CD4-positive, alpha-beta T cell (primary cell): ENCODE measurements at places on chromosomes 5 and 9.

DNA sequence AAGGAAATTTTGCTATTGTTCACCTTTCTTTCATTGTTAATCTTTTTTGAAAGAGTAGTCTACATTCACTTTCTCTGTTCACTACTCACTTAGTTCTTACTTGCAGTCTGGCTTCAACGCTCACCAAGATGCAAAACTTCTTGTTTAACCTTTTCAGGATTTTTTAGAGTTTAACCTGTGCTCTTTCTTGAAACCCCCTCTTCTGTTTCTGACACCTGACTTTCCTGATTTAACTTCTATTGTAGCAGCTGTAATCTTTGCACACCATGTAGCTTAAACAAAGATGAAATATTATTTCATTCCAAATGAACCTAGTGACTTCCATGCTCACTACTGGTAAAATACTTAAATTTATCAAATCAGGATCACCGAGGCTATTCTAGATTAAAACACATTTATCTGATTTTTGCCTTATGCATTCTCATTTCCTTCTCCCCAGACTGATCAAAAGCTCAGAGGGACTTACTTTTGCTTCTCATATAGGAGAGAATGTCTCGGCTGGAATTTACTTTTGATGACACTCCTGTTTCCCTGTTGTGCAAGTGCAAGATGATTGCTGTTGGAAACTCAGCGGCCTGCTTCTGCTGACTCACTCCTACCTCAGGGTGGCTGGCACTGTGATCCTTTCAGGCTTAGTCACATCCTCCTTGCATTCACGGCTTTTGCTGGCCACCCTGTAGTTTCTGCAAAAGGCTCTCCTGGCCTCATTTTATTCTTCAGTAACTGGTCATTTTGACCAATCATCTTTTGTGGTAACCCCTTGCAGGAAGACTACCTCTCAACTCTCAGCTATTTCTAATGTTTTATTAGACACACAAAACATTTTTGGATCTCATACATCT is 109.3 kb upstream of the IFNE start:
- DNase-seq = peak; percentile 46

GRCh38 chr9:135081731-135082130 is 5.7 kb upstream of the OLFM1 start:
- no peak for DNase-seq

- no peak for DNase-seq
Measured at GRCh38 chr5:73198833-73199592, 26.0 kb downstream of the TMEM174 start.

DNA sequence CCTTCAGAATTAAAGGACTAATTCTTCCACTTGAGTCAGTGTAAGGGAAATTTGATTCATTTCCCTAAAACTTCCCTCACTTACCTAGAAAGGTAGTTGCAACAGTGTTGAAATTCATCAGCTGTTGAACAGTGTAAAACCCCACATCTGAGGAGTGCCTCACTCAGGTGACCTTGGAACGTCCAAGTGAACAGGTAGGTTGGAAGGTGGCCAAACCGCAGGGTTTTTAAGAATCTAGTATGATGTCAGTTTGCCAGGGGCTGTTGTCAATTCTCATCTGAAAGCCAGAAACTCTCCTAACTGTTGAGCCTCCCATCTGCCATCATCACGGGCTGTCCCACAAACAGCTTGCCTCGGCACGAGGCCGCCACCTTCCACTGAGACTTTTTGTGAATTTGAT is 105.7 kb downstream of the TMEM174 start:
- DNase-seq = no peak

DNA sequence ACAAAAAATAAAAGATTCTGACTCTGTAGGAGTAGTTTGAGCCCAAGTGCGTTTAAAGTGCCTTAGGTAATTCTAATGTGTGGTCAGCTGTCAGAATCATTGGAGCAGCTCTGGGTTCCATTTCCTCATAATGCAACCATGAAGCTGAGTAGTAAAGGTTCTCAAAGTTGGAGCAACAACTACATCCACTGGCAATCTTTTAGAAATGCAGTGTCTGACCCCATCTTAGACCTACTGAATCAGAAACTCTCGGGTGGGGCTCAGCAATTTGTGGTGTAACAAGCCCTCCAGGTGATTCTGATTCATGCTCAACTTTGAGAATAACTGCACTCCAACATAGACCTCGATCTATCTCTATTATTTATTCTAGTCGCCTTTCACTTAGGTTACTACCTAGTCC is 7.6 kb upstream of the ALDH1A1 start:
- DNase-seq = no peak

DNA sequence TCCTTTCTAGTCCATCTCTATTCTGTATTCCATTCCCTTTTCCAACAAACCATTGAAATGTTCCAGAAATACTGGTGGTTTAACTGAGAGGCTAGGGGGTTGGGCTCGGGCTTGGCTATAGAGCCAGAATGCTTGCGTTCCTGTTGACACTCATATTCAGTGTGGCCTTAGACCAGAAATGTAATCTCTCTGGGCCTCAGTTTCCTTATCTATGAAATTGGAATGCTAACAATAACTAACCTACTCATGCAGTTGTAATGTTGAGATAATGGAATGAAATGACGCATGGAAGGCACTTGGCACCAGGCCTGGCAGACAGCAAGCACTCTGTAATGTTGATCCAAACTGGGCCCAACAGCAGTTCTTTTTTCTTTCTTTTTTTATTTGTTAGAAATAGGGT is 26.8 kb downstream of the JADE2 start:
- DNase-seq = no peak

DNA sequence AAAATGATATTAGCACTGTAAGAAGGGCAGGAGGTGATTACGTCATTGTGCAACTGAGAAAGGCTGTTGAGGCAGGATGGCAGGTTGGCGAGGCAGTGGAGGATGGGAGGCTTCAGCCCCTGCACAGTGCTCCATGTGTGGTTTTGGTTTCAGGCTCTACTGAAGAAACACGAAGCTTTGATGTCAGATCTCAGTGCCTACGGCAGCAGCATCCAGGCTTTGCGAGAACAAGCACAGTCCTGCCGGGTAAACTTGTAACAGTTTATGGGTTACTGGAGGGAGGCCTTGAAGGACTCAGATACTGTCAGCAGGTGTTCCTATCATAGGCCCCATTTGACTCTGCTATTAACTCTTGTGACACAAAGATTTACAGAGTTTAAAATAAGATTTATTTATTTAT is 35.1 kb downstream of the SPTAN1 start:
- peak; percentile 8 for DNase-seq

- DNase-seq = no peak
Measured at GRCh38 chr5:141597394-141597793, 21.4 kb downstream of the DIAPH1 start.

DNA sequence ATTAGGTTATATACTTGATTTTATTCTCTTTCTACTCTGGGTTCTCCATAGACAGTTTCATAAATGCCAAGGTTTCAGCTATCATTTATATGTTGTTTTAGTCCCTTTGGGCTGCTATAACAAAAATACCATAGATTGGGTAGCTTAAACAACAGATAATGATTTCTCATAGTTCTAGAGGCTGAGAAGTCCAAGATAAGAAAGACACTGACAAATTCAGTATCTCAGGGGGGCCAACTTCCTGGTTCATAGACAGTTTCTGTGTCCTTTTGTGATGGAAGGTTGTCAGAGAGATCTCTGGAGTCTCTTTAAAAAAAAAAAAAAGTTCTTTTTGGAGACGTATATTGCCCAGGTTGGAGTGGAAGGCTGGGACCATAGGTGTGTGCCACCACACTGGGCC is 113.3 kb downstream of the SCAMP1 start:
- DNase-seq = no peak

DNA sequence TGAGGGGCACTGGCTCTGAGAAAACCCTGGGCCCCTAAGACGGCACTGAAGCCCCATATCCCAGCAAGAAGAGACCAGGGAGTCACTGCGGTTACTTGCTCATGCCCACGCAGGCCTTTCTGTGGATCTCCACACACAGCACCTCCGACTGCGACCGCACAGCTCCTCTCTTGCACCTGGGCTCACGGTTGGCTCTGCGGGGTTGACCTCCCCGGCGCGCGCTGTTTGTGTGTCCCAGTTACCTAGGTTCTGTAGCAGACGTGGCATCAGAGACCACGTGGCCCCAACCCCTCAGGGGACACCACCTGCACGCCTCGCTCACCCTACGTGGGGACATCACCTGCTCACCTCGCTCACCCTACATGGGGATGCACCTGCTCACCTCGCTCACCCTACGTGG is 12.7 kb downstream of the LPCAT1 start:
- DNase-seq = no peak

GRCh38 chr5:176995896-176996767 is 10.4 kb downstream of the UIMC1 start:
- DNase-seq = no peak

GRCh38 chr9:23824830-23825591 is 1.0 kb downstream of the ELAVL2 start:
- DNase-seq = no peak

DNA sequence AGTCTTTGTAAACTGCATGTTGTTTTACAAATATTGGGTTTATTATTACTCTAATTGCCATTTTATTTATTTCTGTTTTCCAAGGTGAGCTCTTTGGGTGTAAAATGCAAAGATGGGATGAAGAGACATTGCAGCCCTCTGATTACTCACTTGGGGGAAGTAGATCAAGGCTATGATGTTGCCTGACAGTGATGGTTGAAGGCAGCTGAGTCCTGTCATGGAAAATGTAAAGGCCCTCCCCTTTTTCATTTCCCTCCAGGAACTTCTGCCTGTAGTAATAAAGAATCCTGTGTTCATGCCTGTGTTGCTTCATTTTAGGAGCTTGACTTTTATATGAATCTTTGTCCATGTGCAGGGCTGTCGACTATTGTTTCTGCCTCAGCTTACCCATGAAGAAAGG is 605.4 kb upstream of the CLINT1 start:
- no peak for DNase-seq

DNA sequence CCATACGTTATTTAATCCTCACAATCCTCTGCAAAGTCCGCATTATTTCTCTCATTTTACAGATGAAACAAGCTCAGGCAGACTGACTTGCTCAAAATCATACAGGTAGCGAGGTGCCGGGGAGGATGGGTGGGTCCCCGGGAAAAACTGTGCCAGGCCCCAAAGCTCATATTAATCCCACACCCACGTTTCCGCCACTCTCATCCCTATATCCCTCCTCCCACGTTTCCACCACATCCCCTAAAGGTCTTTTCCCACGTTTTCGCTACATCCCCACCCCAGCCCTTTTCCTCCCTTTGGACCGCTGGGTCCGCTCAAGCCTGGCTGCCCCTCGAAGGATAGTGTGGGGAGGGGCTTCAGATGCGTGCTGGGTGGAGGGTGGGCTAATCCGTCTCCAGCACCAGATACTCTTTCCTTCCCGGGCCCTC is 434 bp upstream of the FSD1L start:
- no peak for DNase-seq

DNA sequence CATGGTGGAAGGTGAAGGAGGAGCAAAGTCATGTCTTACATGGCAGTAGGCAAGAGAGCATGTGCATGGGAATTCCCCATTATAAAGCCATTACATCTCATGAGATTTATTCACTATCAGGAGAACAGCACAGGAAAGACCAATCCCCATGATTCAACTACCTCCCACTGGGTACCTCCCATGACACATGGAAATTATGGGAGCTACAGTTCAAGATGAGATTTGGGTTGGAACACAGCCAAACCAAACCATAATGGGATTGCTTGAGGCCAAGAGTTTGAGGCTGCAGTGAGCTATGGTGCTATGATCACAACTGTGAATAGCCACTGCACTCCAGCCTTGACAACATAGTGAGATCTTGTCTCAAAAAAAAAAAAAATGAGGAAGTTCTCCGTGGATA is 581.8 kb downstream of the TAF11L14 start:
- DNase-seq = no peak

DNA sequence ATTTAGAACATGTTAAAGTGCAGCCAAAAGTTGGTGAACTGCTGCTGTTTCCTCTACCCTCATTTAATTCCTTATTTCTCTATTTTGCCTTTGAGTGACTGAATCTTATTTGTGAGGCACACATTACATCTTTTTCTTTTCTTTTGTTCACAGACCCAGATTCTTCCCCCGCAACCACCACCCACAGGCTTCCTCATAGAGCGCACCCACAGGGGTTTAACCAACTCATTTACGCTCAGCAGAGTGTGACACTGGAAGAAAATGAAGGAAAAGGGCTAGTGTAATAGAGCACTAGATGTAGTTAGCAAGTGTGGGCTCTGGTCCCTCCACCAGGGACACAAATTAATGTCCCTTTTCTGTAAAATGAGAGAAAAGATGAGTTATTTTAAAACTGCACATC is 200.7 kb downstream of the PARP8 start:
- DNase-seq = no peak

GRCh38 chr5:179865491-179866240 is 7.0 kb upstream of the MRNIP start:
- DNase-seq = no peak

GRCh38 chr5:3642231-3642630 is 46.6 kb downstream of the IRX1 start:
- DNase-seq = no peak

GRCh38 chr9:297104-297972 is 82.7 kb downstream of the DOCK8 start:
- DNase-seq = no peak

DNA sequence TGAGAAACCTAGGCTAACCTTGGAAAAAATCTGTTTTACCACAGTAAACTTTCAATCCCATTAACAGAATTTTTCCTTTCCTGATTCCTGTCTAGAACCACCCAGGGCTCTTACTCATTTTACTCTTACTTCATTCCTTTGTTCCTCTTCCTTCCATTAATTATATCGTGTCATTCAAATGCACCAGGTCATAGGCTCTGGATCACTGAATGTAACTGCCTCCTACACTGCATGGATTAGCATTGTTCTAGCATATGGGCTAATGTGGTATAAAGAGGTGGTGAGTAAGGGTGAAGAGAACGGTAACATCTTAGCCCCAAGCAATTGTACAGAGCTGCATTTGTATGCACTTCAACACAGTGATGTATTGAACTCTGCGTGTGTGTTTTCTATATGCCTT is 49.5 kb upstream of the SPINK5 start:
- DNase-seq = no peak

DNA sequence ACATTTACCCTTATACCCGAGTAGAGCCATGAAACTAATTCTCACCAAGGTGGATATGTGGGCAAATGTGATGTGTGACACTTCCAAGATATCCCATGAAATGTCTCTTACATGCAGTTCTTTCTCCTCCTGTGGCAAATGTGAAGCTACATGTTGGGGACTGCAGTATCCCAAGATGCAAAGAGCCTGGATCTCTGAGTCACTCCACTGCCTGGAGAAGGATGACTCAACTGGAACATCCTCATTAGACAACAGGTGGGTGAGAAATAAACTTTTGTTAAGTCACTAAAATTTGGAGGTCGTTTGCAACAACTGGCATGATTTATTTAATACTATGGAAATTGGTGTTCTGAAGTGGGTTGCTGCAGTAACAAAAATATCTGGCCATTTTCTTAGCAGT is 36.5 kb upstream of the TENT4A start:
- no peak for DNase-seq
